ENCODE measurements at places on chromosomes 3 and 15.

GRCh38 chr15:47839233-47839825, 122.0 kb downstream of the SEMA6D start:
- DNase-seq, result no peak

DNA sequence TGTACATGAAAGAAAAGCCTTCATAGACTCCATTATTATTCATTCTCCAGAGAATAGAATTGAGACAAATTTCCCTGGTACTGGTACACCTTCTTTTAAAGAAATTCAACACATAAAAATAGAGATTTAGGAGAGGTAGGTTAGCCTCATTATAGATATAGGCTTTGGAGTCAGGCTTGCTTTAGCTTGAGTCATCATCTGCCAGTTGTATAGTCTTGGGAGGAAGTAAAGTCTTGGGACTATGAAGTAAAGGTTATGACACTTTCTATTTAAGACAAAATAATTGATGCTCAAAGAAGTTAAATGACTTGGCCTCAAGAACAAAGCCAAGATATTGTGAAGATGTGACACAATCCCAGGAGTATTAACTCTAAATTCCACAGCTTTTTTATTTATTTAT, 4.3 kb downstream of the HRG start:
- DNase-seq, result no peak

DNA sequence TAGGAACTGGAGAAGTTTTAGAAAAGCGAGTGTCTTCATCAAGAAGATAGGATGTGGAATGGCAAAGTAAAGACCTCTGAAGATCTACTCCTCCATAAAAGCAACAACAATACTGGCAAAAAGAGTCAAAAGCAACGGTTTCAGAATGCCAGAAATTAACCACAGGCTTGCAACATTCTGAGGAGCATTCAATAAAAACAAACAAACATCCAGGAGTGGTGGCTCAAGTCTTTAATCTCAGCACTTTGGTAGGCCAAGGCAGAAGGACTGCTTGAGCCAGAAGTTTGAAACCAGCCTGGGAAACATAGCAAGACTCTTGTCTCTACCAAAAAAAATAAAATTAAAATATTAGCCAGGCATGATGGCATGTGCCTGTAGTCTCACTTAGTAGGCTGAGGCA, 143.2 kb upstream of the HACD2 start:
- DNase-seq, result no peak

GRCh38 chr3:52889901-52890300, 7.4 kb downstream of the STIMATE start:
- DNase-seq, result no peak

GRCh38 chr15:94596707-94597106, 365.3 kb downstream of the MCTP2 start:
- DNase-seq, result no peak

DNA sequence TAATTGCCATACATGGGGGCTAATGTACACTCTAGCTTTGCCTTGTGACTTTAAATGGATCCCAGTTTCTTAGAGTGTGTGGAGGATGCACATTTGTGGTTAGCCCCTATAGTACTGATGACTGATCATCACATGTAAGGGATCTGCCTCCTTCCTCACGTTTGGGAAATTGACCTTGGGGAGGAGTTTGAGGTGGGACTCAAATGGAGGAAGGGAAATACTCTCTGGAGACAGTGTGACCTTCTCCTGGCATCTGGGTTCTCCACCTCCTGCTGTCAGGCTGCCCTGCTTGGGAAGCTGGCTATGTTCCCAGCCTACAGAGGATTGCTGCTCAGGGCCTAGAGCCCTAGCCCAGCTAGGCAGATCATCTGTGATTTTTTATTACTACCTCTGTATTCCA, 48.7 kb downstream of the PPM1L start:
- no peak for DNase-seq

DNA sequence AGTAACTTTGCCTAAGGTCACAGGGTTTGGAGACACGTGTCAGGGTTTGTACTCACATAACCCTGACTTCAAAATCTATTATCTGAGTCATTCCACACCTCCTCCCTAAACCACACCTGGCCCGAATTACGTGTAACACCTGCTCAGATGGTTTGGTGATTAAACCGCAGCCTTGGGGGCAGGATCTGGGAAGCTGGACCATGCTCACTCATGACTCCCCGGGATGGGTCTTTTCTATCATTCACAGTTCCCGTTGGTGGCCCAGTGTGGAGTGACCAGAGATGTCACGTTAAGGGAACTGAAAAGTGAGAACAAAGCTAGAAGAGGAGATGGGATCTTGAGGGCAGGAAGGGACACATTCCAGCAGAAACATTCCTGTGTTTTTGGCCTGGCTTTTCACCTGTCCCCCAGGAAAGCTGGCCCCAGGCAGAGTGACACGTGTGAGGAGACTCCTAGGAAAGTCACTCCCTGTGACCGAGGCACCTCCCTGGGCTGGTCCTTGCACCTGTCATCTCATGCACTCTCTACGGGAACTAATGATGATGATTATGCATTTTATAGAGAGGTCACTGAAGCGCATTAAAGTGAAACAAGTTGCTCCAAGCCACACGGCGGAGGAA, 75.4 kb upstream of the POMGNT2 start:
- DNase-seq, result peak; percentile 31

DNA sequence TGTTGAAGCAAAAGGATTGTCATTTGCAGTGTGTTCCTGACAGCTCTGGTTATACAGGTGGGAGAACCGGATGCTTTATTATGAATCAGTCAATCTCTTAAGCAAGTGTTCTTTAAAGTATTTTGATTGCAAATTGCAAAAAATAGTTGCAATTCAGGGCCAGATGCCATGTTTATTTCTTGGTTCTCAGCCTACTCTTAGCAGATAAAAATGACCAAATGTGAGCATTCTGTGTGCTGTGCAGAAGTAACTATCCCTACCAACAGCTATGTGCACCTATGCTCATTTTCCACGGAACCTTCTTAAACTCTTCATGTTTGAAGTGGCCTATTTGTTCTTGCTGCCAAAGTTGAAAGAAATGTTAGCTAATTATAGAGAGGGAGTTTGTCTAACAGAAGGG, 262.3 kb upstream of the RASGRP1 start:
- no peak for DNase-seq

DNA sequence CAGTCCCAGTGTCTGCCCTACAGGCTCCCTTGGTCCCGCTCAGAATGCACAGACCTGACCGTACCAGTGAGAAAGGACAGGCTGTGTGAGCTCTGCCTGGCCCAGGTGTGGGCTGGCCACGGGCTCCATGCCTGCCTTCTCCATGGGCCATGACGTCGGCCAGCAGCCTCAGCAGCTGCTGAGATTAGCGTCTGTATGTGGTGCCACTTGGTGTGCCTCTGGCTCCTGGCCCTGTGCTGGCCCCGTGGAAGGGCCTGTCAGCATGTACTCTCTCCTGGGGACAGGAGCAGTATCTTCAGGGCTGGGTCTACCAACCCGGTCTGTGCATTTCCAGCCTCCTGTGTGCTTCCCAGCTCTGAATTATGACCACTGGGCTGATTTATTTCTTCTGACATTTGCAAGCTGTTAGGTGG, 25.7 kb downstream of the KLF13 start:
- DNase-seq, result no peak

- DNase-seq, result no peak
These were observed 34.6 kb upstream of the EPHA6 start for GRCh38 chr3:96779810-96780209.

DNA sequence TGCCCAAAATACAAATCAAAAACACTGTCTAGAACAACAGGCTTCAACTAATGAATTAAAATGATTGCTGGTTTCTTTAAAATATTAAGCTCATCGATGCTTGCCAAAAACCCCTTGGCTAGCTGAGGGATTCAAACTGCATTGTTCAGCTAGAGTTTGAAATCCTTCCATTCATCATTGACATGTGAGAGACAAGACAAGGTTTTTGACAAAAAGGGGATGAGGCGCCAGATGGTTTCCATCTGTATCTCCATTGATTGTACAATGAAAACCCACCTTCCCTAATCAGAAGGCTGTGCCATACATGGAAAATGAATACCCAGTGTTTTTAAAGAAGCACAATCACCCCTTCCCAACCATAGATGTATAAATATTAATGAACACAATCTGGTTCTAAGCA, 67.8 kb downstream of the THRB start:
- no peak for DNase-seq

- DNase-seq, result no peak
These were observed 86.9 kb downstream of the ZNF609 start for GRCh38 chr15:64547275-64547674.

DNA sequence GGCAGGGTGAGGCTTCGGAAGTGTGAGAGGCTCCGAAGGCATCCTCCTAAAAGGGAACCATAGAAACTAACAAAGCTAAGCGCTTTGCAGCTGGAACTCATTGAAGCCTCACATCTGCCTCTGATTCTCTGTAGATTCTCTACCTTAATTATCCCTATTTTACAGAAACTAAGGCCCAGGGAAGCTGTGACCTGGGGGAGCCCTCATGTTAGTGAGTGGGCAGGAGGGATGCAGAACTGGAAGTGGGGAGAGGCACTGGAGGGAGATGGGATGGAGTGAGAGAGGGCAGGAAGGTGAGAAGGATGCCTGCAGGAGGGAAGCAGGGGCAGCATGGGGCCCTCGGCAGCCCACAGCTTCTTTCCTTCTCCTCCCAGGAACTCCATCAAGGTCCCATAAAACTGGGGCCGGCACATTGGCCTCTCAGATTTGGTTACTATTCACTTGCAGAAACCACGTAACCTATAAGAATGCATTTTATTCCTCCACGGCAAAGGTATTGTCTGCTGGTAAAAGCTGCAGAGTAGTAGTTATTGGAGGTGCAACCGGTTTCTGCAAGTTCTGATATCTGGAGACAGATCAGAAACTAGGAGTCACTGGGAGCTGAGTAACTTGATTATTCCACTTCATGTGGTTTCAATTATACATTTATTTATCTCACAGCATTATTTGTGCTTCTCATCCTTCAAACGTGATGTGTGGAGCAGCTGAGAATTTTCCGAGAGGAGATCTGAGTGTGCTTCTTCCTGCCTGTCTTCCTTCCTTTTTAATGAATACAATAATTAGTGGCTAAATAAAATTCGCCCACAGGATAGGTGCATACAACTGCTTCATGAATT, 24.0 kb upstream of the CHCHD6 start:
- no peak for DNase-seq

DNA sequence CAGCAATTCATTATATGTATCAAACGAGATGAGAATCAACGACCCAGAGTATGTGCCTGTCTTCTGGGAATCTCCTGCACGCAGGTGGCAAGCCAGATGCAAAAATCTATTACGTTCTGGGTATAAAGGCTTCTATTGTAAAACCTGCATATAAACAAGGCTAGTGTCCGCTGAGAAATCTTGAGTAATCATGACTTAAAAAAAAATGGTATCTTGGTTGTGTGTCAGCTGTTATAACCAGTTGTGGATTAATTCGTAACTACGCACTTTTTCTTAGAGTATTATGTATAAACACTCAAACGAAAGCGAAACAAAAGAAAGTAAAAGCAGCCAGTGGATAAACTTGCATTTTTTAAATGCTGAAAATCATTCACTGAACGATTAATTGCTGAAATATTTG, 509.1 kb downstream of the RSL24D1 start:
- DNase-seq, result no peak

DNA sequence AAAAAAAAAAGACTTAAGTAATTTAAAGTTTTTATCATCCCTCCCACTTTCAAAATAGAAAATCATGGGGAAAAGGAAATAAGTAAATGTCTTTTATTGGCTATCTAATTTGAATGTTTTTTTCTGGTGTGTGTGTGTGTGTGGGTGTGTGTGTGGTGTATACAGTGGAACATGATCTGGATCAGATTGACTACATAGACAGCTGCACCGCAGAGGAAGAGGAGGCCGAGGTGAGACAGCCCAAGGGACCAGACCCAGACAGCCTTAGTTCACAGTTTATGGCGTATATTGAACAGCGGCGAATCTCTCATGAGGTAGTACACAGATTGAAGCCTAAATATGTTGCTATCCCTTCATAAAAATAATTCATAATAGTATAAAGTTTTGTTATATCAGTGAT, 44.5 kb downstream of the LRCH3 start:
- no peak for DNase-seq

DNA sequence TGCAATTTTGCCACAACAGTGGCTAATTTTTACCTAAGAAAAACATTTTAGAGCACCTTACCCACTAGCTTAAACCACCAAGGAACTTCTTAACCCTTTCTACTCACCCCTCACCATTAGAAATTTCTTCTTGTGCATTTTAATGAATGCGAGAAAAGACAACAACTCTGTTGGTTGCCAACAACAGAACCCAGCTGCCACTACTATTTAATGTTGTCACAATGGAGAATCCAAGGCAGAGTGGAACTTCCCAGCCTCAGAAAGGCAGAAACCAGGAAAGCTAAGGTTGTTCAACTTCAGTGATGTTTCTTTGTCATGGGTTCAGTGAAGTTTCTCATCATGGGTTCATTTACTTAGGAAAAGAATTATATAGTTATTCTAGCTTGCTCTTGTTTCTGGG, 325.2 kb upstream of the ARL6 start:
- DNase-seq, result no peak

DNA sequence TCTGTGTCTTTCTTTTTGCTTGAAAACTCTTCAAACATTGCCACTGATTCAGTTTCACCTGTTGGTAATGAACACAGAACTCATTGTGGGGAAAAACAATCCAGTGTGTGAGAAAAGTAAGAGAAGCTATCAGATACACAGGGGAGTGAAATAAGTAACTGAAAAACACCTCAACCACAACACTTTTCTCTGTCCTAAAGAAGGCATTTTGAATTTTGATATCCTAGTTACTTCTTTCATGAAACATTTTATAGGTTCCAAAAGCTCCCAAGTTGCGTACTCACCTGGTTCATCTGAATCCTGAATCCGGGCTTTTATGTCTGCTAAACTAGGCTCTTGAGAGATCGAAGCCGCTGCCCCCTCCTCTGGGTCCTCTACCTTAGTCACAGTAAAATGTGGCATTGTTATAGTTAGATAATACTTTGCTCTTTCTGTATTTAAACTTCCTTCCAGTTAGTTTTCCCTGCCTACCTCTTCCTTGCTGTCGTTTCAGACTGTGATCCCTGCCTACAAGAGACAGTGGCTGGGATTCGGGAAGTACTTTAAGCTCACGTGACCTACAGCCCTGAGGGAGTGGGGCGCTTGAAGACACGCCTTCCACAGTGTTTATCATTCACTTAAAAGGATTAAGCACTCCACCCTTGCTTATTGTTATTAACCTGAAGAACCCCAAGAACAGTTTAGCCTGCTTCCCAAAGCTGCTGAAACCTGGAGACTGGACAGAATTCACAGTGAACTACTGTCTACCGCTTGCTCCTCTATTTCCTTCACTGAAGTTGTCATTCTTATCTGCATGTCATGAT, 19.1 kb downstream of the SLC12A6 start:
- no peak for DNase-seq

DNA sequence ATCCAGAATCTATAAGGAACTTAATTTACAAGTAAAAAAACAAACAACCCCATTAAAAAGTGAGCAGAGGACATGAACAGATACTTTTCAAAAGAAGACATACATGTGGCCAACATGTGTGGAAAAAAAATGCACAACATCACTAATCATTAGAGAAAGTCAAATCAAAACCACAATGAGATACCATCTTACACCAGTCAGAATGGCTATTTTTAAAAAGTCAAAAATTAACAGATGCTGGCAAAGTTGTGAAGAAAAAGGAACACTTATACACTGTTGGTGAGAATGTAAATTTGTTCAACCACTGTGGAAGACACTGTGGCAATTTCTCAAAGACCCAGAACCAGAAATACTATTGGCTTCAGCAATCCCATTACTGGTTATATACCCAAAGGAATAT, 830.0 kb upstream of the ALCAM start:
- DNase-seq, result no peak
